ENCODE measurements at places on chromosomes 2 and 18.
A peak's percentile ranks its signal among the peaks of the same experiment; 100 is the strongest.

- DNase-seq = no peak
These were observed 115.5 kb downstream of the ABCA12 start for GRCh38 chr2:215022910-215023309.

GRCh38 chr2:175476948-175477347 is 295.4 kb upstream of the ATP5MC3 start:
- no peak for DNase-seq

DNA sequence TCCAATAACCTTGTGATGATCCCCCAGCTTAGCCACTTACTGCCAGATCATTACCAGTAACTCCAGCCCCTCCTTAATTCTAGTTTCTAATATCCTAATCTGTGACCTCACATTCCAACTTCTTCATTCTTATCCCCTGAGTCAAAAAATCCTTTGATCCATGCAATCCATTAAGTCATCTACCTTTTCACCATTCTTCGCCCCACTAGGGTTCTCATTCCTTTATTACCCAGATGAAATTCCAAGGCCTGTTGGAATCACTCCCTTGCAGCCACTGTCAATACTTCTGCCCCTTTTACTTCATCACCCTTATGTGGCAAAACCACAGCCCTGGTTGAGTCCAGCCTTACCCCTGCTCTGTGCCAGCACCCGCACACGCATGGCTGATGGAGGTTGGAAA is 20.3 kb upstream of the IL36G start:
- DNase-seq = no peak

GRCh38 chr2:210456571-210456970 is 20.0 kb downstream of the LANCL1 start:
- DNase-seq = no peak

- DNase-seq = peak; percentile 78
These were observed 22.6 kb upstream of the FZD5 start for GRCh38 chr2:207792244-207792785.

GRCh38 chr2:197954328-197954727 is 149.9 kb downstream of the PLCL1 start:
- DNase-seq = no peak

GRCh38 chr2:42752314-42752713 is 11.6 kb downstream of the OXER1 start:
- DNase-seq = no peak

GRCh38 chr2:62741954-62742722 is 36.6 kb downstream of the EHBP1 start:
- peak; percentile 89 for DNase-seq

DNA sequence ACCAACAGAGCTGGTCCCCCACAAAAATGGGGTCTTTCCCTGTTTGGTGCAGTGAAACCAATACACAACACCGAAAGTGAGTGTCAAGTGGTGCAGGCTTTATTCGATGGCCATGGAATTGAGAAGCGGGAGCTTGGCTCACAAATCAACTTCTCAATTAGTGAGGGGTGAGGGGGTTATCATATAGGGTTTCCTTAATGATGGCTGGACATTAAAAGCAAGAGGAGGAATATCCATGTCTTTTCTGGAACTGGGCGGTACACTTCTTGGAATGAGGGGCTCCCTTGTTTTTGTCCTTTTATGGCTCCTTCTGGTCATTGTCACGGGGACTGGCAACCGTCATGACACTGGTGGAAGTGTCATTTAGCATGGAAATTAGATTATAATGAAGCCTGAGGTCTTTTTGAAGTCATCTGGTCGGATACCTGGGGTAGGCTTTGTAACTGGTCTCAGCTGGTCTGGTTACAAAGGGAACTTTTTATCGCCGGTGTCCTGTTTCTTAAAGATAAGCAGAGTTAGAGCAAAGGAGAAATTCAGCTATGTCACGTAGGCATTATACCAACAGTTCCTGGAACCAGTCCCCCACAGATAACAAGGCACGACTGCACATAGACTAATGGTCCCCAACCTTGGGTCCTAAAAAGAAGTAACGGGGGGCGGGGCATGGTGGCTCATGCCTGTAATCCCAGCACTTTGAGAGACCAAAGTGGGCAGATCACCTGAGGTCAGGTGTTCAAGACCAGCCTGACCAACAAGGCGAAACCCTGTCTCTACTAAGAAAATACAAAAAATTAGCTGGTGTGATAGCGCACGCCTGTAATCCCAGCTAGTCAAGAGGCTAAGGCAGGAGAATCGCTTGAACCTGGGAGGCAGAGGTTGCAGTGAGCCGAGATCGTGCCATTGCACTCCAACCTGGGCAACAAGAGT is 93.5 kb upstream of the NDUFV2 start:
- no peak for DNase-seq

DNA sequence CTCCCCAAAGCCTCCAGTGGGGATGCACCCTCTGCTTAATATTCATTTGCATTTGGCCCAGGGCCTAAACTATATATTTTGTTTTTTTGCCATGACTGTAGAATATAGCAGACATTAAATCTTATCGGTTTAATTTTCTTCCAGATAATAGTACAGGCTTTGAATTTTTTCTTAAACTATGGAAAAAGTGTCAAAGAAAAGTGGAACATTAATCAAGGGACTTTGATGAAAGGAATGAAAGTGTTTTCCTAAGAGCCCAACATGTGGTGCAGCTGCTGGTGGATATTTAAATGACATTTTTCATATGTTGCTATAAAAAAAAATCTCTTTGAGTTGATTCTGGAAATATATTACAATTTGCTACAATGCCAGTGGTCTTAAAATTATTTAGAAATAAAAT is 346.8 kb downstream of the CYP26B1 start:
- no peak for DNase-seq

GRCh38 chr2:72141881-72142451 is 5.7 kb downstream of the CYP26B1 start:
- no peak for DNase-seq

DNA sequence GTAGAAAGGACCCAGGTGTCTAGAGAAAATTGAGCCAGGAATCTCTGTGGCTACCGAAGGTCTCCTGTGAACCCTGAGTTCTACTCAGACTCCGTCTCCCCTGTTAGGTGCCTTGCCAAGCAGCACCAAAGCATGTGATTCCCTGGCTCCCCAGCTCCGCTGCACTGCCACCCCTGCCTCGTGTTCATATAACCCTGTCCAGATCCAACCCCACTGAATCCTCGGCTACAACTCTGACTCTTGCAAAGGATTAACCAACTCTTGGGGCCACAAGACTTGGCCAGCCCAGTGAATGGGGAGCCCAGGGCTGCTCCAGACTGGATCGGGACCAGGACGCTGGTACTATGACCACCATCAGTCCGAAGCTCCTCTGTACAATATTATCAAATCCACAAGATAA is 37.3 kb upstream of the ACAA2 start:
- DNase-seq = no peak

DNA sequence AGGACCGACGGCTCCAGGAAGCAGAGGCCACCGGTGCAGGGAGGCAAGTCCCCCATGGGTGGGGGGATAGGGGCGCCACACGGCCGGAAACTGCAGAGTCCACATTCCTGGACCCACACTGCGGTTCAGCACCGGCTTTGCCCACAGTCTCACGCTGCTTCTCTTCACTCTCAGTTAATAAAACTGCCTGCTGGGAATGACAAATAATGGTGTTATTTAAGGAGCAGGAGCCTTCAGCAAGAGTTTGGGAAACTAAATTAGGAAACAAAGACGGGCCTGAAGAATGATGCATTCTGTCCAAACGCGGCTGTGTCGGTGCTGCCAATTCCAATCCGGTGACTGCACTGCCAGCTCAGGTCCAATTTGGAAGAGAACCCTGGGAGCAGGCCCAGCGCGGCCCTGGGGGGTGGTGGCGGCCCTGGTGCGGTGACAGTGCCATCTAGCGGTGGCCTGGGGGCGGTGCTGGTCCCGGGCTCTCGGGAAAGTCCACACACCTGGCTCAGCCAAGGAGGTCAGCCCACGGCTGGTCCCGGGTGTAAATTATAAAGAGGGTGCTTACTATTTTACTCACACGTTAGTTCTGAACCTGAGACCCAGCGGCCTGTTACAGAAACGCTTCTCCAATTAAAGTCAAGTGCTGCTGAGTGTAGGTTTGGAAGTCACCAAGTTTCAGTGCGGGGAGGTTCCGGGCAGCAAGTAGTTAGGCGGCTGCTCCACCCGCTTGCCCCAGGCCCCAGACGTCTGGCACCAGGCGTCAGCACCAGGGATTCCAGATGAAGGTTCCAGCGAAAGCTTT is 73.1 kb upstream of the PXDN start:
- DNase-seq = peak; percentile 100

DNA sequence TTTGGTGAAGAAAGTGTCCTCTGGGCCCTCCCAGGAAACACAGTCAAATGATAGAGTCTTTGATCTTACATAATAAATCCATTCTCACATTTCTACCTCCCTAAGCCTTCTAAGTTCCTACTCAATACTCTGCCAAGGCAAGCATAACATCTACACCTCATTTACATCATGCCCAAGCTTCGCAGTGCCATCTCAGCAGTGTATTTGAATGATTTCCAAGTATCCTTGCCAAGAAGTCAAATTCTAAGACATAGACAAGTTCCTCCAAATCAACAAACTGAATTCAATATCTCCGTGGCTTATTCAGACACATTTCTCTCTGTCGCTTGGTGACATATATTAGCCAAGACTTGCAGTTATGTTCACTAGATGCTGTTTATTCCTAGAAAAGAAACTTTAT is 8.1 kb upstream of the MLPH start:
- no peak for DNase-seq

GRCh38 chr2:201816657-201817575 is 10.6 kb downstream of the CDK15 start:
- peak; percentile 48 for DNase-seq

DNA sequence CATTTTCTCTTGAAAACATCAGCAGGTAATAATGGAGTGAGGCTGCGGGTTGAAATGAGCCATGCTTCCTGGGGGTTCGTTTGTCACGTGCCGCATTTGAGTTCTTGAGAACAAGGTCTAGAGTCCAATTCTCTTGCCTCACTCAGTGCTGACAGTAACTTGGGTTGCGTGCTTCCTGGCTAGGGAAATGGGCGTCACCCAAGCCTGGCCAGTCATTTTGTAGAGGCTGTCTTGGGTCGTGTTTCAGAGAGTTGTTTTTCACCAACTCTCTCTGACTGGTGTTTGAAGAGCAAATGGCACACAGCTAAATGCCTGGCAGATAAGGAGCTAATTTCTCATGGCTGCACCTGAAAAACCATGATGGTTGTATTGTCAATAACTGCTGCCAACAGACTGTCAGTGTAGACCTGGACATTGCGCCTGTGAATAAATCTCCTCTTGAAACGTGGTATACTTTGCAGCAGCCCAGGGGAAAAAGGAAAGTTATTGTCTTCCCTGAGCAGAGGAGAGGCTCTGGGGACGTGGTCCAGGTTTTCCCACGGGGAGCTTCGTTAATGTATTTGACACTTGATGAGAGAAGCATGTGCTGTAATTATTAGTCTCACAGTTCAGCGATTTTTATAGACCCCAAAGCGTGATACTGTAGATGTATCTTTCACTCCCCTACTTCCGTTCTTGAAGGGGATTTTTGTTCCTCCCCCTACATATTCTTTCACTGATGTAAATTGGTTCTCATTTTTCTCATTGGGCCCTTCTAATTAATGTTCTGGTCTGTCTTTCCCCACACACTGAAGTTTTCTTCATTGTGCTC is 196.0 kb downstream of the FHOD3 start:
- DNase-seq = peak; percentile 27

DNA sequence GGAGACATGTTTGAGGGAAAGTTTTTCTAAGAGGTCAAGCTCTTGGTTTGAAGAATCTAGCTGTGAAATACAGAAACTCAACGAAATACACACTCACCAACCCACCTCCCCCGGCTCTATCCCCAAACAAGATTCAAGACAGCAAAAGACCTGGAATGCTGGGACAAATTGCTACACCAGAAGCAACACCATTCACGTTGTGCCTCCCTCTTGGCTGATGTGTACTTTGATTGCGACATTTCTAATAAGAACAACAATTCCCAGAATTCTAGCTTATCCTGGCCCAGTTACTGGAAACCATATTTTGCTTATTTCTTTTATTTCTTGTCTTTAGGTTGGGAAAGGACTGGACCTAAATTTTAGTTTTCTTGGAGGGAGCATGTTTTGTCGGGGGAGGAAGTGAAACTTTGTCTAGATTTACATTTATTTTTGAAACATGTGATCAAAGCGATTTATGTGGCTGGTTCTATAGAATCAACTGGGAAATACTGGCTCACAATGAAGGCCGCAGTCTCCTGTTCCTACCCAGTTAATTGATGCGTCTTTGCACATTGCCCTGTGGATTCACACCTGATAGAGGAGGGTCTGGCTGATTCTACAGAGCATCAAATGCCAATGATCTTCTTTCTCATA is 29.6 kb upstream of the LPIN1 start:
- peak; percentile 45 for DNase-seq

- DNase-seq = peak; percentile 15
These were observed 37.0 kb upstream of the CRIM1 start for GRCh38 chr2:36318547-36318946.

- DNase-seq = no peak
These were observed 72.5 kb downstream of the SS18 start for GRCh38 chr18:26017929-26018328.

DNA sequence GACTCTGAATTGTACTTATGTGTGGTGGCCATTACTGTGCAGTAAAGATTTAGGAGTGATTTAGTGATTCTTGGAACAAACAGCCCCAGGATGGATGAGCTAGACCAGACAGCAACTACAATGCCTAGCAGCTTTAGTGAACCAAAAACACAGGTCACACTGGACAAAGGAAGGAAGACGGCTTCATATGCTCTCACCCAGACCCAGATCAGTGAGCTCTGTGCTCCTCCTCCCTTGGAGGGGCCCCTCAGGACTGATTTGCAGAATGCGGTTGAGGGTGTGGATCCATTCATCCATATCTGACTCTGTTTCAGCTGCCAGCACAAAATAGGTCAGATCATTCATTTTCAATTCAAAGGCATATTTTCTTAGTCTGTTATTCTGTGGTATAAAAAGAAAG is 159.7 kb upstream of the CCDC195 start:
- DNase-seq = no peak

DNA sequence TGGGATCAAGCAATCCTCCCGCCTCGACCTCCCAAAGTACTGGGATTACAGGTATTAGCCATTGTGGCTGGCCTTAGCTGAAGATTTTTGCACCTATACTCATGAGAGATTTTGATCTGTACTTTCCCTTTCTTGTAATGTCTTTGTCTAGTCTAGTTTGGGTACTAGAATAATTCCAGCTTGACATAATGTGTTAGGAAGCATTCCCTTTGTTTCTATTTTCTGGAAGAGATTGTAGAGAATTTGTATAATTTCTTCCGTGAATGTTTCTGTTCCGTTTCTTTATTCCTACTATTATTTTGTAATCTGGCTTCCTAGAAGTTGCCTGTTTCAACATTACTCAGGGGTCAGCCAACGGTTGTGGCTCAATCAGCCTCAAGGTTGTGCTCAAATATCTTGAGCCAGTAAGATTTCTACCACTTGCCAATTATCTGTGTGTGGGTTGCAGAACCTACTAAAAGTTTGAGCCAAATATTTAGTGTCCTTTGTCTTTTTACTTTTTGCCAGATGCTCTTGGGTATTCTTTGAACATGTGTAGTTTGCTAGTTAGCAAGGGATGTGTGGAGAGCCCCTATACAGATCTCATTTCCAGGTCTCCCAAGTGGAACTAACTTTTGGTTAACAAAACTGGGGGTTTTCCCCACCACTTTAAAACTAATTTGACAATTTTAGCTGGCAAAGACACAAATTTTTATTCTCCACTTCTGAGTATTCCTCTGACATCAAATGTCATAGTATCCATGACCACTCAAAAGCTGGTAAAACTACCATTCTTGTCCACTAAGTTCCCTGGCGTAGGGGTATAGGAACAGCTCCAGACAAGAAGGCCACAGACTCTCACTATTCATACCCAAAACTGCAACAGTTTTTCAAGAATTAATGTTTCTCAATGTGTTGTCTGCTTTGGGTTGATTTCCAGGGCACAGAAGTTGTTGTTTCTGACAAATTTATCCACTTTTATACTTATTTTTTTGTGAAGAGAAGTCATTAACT is 42.8 kb upstream of the BAZ2B start:
- DNase-seq = peak; percentile 9
